B cell (primary cell): ENCODE measurements at places on chromosomes 13 and 19. TPM values are rescaled to one million over a fixed set of nuclear protein-coding genes. Genes with fewer than 3 reads are reported as not detected.

CPAMD8 gene
- 2.7 and 5.1 TPM in 2 replicates for total RNA-seq

PRSS57 gene
- not detected in 2 replicates for total RNA-seq

ZNF575 gene
- 4.0 and 5.2 TPM in 2 replicates for total RNA-seq

CYP4F22 gene
- not detected in 2 replicates for total RNA-seq

FGF21 gene
- not detected in 2 replicates for total RNA-seq

PROZ gene
- total RNA-seq: not detected in 2 replicates

SYCN gene
- not detected in 2 replicates for total RNA-seq

IRF3 gene
- total RNA-seq: 233 and 251 TPM in 2 replicates

LRP3 gene
- not detected in 2 replicates for total RNA-seq

FCAR gene
- total RNA-seq: 0.34 TPM in 1 of 2 replicates, not detected in the other

C1QTNF9B gene
- not detected in 2 replicates for total RNA-seq

PLK5 gene
- not detected in 2 replicates for total RNA-seq

ZNF681 gene
- 6.2 and 8.5 TPM in 2 replicates for total RNA-seq

ZNF772 gene
- 26.2 and 27.4 TPM in 2 replicates for total RNA-seq

SIRT2 gene
- total RNA-seq: 41.8 and 42.4 TPM in 2 replicates

BRME1 gene
- total RNA-seq: 1.7 and 2.4 TPM in 2 replicates

SNRPD2 gene
- total RNA-seq: 353 and 368 TPM in 2 replicates

ZNF227 gene
- total RNA-seq: 49.5 and 53.0 TPM in 2 replicates

ADAMTS10 gene
- total RNA-seq: 0.39 and 0.59 TPM in 2 replicates

TSSK6 gene
- total RNA-seq: 6.3 and 8.9 TPM in 2 replicates

CEACAM7 gene
- not detected in 2 replicates for total RNA-seq

ZNF491 gene
- total RNA-seq: 1.7 and 2.4 TPM in 2 replicates

ZNF234 gene
- 24.1 and 27.5 TPM in 2 replicates for total RNA-seq

COX6B2 gene
- not detected in 2 replicates for total RNA-seq

FOSB gene
- 39.6 and 40.9 TPM in 2 replicates for total RNA-seq

LRRC8E gene
- not detected in 2 replicates for total RNA-seq

UPF3A gene
- 106 and 109 TPM in 2 replicates for total RNA-seq

GPR12 gene
- not detected in 2 replicates for total RNA-seq

ASF1B gene
- total RNA-seq: 2.5 and 4.0 TPM in 2 replicates
